ENCODE measurements at places on chromosomes 5 and 9. TPM values are rescaled to one million over a fixed set of nuclear protein-coding genes. Genes with fewer than 3 reads are reported as not detected.

Gene SAXO1
- not detected for total RNA-seq

Gene IL9
- total RNA-seq, result not detected

Gene OR1Q1
- total RNA-seq, result not detected

Gene C1QTNF2
- 5.7 TPM for total RNA-seq

Measured in SJSA1 (cell line).